Fibroblast of skin of right biceps (primary cell): ENCODE measurements at places on chromosomes 11 and 22.

DNA sequence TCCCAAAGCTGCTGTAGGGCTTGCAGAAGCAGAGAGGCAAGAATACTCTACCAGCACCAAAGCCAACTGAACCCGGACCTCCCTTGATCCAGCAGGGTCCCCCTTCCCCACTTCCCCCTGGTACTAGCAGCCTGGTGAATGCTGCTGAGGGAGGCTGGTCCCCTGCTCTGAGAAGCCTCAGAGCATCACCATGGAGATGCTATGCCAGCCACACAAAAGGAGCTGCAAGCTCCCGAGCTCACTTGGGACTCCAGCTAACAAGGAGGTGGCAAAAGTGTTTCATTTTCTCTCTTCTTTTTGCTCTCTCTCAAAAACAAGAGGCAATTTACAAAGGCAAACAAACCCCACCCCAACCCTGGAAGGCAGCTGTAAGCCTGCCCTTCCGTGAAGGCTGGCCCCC is 509.8 kb downstream of the BUD13 start:
- DNase-seq, result no peak

DNA sequence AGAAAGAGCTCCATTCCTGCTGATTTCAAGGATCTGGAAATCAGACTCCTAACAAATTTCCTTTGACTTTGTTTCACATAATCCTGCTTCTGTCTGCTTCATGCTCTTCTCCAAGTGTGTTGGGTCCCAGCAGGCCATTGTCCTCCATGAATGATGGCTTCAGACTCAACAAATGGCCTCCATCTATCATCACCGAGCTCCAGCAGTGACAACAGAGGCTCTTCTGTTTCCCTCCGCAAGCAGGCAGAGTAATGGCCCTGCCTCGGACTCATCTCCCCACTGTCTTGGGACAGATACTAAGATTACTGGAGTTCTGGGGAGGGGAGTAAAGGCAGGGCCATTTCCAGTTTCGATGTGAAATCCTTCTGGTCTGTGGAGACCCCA is 127.3 kb downstream of the TENM4 start:
- DNase-seq, result no peak

- DNase-seq, result peak; percentile 77
Measured at GRCh38 chr11:110711776-110712658, at the start of gene ARHGAP20. Gene ARHGAP20, minus strand, starts transcription at chr11:110712437. Its CDS starts 206 bp downstream, at chr11:110712231.

DNA sequence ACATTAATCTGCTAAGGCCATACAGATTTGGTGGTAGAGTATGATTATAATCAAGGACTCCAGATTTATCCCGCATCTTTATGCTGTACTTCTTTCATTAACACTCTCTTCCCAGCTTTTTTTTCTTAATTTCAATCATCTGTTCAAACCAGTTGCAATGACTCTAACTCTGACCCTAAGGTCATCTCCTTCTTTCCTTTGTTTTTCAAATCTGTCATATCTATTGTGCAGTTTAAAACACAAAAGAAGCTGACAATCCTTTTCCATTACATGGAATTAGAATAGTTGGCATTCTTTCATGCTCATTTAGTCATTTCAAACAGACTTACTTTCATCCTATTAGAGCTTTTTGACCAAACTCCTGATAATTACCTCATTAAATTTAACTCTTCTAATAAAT is 53.6 kb upstream of the GRM5 start:
- DNase-seq, result no peak

- DNase-seq, result no peak
Measured at GRCh38 chr11:116596346-116597260, 176.2 kb downstream of the BUD13 start.

DNA sequence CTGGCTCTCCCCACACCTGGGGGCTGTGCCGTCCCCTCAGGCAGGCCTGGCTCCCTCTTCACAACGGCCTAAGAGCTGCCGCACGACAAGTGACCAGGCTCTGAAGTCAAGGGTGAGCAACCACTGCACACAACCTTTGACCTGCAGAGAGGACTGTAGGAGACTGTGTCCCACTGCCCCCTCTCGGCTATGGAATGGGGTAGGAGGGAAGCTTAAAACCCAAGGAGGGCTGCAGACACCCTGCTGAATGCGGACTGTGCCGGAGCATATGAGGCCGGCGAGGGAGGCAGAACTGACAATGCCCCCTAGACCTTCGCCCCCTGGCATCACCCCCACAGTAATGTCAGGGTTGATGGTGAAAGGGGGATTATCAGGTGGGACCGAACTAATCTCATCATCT is 311.9 kb downstream of the CTTN start:
- no peak for DNase-seq

DNA sequence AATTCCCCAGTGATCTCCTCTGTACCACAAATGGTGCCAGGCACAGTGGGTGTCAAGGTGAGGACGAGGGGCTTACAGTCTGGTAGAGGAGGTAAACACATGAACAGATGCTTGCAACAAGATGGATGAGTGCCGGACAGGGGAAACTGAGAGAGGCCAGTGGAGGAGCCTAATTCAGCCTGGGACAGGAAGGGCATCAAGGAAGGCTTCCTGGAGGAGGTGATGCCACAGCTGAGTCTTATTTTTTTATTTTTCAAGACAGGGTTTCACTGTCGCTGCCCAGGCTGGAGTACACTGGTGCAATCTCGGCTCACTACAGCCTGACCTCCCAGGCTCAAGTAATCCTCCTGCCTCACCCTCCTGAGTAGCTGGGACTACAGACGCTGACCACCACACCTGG is 18.8 kb upstream of the NEFH start:
- DNase-seq, result no peak

- peak; percentile 8 for DNase-seq
Measured at GRCh38 chr11:42271306-42271705, 811.9 kb upstream of the LRRC4C start.

DNA sequence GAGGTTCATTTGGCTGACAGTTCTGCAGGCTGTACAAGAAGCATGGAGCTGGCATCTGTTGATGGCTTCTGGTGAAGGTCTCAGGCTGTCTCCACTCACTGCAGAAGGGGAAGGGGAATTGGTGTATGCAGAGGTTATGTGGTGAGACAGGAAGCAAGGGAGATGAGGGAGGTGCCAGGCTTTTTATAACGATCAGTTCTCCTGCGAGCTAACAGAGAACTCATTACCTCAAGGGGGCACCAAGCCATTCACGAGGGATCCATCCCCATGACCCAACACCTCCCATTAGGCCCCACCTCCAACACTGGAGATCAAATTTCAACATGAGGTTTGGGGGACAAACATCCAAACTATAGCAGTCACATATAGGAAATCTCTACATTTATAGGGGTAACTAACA is 38.7 kb upstream of the E2F8 start:
- DNase-seq, result no peak

GRCh38 chr22:49393526-49393925 is 434.1 kb downstream of the BRD1 start:
- DNase-seq, result no peak

DNA sequence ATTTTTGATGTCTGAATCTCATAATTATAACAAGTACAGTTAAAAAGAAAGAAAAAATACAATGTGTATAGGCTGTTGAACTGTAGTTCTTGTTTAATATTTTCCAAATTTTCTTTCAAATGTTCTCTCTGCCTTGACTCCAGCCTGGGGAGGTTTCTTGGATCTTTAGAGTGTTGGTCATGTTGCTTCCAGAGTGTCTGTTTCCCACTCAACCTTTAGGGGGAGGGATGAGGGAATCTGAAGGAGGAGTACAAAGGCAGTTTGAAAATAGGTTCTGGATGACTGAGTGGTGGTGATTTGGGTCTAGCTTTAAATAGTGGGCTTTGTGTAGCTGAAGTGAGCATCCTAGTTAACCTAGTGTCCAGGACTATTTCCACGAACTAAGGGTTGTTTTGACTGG is 2.0 kb downstream of the CTNND1 start:
- peak; percentile 53 for DNase-seq

- no peak for DNase-seq
Measured at GRCh38 chr22:39907605-39908097, 6.8 kb downstream of the GRAP2 start.

DNA sequence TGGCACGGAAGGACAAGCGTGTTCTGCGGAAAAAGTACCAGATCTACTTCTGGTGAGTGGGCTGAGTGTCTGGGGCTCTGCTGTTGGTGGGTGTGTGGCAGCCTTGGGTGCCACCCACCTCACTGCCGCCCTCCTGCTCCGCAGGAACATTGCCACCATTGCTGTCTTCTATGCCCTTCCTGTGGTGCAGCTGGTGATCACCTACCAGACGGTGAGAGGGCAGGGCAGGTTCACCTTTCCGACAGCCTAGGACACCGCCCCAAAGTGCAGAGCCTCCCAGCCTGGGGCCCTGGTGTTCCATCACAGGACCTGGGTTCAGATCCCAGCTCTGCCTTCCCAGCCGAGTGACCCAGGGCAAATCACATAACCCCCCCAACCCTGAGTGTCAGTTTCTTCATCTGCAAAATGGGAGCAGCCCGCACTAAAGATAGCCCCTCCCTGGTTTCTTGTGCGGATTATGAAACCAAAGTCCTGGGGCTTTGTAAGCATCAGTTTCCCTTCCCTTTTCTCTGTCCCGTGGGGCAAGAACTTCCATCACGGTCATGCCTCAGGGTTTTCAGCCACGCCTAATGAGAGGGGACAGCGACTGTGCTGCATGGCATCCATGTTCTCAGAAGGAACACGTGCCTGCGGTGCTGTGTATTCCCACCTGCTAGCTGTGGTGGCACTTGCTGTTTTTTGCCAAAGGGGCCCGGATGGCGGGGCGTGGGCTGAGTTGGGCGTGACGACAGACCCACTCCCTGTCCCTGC is 9.8 kb upstream of the TAGLN start:
- no peak for DNase-seq

- no peak for DNase-seq
Measured at GRCh38 chr11:64929625-64930024, 5.1 kb downstream of the PPP2R5B start.

- DNase-seq, result no peak
Measured at GRCh38 chr11:86680716-86681482, 8.5 kb upstream of the ME3 start.

DNA sequence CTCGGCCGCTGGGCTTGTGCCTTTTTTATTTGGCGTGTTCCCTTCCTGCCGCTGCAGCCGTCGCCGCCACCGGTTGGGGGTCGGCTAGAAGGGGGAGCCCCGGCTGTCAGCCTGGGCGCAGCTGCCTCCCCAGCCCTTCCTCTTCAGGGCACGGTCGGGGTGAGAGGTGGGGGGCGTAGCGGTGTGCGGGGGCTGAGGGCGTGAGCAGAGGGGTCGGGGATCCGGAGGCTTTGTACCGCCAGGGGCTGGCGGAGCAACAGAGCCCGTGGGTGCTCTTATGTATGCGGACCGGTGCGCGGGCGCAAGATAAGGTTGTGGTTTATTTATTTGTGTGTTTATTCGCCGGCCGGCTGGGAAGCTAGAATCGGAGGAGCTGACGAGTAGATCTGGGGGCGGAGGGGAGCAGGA is 477 bp downstream of the ZBTB16 start:
- DNase-seq, result no peak

GRCh38 chr11:83061883-83062282 is 9.8 kb downstream of the RAB30 start:
- no peak for DNase-seq

DNA sequence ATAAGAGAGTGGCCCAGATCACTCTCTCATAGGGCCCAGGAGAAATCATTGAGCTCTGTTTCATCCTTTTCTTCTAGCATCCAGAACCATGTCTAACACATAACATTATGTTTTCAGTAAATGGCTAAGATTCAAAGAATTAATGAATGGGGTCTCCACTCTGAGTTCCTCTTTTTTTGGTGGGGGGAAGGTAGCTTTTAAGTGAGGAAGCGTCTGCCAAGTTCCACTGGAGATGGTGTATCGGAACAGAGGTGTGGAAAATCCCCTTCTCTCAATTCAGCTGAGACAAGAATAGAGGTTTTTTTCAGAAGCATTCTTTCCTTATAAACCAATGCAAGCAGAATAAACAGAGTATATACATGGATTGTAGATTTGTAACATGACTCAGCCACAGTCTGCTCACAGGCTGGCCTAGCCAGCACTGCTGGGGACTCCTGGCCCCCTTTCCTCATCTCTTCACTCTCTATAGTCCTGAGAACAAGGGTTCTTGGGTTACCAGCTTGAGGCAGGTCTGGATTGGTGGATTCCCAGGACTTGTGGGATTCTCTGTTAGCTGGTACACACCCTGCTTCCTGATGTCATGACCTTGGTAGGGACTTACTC is 97.2 kb downstream of the TRAF6 start:
- peak; percentile 22 for DNase-seq

DNA sequence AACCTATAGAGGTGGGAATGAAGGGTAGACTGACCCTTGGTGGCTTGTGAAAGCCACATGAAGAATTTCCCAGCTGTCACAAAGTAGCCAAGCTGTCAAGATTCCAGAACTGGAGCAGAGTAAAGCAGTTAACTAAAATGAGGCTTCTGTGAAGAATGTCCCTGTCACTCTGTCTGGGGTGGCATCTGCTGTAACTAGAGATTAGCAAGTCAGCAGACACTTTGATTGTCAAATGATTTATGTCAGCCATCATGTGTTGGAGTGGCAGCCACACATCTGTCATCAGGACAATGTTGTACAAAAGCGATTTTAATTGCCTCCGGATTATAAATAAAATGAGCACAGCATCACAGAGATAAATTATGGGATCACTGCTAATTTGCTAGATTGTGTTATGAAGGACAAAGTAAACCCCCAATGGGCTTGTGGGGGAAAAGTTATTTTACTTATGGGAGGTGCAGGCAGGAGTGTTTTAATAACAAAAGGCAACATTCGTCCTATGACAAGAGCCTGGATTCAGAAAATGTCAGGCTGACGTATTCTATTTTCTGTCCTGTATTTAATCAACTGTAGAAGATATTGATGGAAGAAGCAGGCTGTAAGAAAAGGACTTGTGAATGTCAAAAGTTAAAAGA is 270.9 kb downstream of the FAM181B start:
- DNase-seq, result no peak

DNA sequence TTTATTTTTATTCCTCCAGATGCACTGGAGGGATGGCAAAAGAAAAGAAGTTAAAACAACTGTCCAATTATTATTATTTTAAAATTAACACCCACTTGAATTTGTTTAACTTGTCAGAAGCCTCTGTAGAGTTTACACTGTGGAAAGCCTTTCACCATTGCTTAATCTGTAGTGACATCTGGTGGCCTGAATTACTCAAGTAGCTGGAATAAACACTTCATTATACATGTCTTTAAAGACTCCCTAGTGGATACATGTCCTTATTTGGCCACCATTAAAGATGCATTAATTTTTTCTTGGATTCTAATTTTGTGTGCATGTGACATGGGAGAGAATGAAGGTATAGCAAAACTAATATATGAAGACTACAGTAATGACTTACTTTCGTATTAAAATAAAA is 1496.5 kb downstream of the FAM181B start:
- DNase-seq, result peak; percentile 39

- DNase-seq, result peak; percentile 90
Measured at GRCh38 chr22:45968751-45969413, 8.1 kb downstream of the WNT7B start.
